ENCODE measurements at places on chromosomes 3 and 15.

- DNase-seq, result no peak
Measured at GRCh38 chr3:69239063-69239462, 116.7 kb upstream of the LMOD3 start.

DNA sequence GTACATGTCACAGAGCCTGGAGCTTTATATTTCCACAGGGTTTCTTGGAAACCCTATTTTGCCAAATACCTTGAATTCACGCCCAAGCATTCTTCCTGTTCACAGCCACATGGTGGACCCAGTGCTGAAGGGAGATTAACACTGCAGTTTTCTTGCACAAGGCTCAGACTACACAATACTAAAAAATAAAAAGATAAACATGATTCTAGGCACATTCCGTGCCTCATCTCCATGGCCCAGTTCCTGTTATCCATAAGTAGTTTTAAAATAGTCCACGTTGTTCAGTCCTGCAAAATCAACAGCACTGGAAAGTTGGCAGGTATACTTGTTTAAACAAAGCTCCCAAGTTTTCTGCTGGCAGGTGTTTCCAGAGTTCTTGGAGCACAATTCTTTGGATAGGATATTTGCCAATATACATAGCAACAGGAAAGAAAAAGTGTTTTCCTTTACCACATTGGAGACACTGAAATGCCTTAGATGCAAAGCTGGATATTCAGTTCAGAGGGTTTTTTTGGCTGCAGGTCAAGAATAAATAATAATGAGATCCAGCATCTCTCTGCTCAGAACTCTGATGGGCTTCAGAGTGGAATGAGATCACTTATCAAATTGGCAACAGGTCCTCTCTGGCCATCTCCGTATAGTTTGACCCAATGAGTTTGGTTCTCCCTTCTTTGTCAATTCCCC is 88.1 kb upstream of the TGFBR2 start:
- DNase-seq, result no peak

DNA sequence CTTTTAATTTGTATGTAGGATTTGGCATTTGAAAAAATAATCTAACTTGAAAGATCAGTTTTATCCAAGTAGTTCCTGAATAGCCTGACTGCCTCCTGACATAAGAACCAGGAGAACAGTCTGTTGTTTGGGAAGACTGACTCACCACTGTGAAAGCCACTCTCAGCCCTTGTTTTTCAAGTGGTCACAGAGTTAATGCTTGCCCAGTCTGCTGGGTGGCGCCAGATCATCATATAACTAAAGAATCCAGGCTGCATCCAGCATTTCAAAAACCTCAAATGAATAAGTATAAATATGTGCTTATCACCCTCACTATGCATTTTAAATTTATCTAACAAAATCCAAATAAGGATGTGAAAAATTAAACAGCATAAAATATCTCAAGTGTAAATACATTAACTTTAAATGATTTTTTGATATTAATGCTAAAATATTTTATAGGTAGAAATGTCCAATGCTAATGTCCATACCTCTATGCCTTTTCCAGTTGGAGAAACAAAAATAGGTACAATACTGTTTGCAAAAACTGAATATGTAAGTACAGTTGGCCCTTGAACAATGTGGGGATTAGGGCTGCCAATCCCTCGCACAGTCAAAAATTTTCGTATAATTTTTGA is 26.9 kb upstream of the ZBBX start:
- DNase-seq, result no peak

DNA sequence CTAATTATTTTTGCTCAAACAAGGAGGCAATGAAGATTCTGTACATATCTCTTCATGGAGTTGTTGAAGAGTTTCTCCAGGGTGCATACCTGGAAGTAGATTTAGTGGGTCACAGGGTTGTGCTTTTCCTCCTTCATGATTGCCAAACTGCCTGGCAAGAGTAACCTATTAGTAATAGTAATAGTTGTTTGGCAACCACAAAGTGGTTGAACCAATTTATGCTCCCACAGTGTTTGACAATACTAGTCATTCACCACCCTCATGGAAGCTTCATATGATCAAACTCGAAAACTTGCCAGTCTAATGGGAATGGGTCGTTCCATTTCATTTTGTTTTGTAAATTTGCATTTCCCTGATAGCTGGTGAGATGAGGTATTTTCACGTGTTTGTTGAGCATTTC is 57.8 kb downstream of the TLE3 start:
- no peak for DNase-seq

DNA sequence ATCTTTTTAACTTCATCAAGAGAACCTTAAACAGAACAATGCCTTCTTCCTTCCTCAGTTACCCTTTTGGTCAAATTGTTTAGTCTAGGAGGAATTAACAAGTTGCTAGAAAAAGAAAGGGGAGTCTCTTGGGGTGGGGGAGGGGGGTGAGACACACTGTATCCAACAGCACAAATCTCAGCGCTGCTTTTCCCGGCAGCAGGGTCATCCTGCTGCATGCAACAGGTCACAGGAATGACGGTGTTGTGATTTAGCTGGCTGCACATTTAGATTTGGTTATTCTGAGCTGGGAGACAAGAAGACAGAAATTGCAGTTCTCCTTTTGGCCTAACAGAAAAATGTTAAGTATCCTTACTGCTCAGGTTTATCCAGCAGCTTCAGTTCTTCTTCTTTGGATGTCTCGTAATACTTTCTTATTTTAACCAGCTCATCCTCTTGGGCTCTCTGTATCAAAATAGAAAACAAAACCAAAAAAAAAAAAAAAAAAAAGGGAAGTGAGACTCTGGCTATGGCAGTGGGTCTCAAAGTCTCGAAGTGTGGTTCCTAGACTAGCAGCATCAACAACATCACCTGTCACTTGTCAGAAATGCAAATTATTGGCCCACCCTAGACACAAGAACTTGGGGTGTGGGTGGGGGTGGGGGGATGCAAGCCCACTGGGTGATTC is 190.5 kb downstream of the GREM1 start:
- no peak for DNase-seq

DNA sequence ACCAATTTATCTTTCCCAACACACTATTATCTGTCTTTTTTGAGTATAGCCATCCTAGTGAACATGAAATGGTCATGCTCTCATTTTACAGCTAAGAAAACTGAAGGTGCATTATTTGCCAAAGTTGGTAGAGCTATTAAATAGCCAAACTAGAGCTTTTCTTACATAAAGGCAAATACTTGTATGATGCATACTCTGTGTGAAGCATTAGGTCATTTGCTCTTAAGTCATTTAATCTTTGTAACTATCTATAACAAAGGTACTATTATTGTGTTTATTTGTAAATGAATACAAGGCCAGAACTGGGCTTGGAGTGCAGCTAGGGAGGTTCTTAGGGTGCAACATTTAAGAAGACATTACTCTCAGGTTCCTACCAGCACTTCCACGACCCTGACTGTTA is 123.7 kb downstream of the THSD4 start:
- DNase-seq, result no peak

DNA sequence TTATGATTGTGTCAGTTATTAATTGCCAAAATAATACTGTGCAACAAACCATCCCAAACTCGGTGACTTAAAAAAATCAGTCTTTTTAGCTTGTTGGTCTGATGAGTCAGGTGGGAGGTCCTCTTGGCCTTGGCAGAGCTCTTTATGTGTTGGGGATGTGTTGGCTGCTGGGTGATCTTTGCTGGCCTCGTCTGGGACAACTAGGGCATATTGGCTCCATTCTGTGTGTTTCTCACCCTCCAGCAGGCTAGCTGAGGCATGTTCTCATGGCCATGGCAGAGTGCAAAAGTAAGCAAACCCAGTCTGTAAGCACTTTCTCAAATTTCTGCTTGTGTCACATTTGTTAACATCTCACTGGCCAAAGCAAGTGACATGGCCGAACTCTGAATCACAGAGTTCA is 251.6 kb downstream of the RPLP1 start:
- DNase-seq, result no peak

DNA sequence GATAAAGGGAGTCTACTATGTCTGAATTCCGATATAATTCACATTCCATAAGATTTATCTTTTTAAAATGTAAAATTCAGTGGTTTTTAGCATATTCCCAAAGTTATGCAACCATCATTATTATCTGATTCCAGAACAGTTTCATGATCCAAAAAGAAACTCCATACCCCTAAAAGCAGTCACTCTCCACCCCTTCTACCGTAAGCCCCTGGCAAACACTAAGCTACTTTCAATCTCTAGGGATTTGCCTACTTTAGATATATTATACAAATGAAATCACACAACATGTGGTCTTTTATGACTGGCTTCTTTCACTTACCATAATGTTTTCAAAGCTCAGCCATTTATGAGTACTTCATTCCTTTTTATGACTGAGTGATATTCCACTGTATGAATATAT is 65.6 kb downstream of the TMEM212 start:
- no peak for DNase-seq

DNA sequence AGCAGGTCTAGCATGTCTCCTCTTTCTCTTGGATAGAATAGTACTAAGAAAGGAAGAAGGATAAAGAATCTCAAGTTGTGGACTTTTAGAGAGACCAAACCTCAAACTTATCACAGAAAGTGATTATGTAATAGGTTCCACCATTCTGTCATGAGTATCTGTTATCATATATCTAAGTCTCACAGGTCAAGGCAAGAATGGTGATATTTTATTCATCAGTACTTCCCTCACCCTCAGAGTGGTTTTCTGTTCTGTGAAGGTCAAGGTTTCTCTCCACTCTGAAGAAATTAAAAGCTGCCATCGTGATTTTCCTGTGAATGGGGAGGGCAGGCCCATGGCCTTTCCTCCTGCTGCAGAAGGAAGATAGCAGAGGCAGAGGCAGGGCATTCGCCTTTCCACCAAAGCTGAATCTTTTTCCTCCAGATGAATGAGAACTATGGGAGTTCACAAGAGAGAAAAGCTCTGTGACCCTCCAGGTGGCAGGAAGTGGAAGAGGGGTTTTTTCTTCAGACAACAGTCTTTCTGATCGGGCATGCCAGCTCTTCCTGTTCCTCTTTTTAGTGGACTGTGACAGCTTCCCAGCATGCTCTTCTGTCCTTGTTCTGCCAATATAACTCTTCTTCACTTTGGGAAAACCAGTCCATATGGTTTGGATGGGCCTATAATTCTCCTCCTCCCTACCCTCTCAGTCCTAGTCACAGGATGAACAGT is 37.1 kb upstream of the CCK start:
- no peak for DNase-seq

GRCh38 chr3:169661361-169662131 is 2.0 kb downstream of the MECOM start:
- no peak for DNase-seq

- DNase-seq, result no peak
Measured at GRCh38 chr3:100706365-100706764, 2.9 kb upstream of the TFG start.

DNA sequence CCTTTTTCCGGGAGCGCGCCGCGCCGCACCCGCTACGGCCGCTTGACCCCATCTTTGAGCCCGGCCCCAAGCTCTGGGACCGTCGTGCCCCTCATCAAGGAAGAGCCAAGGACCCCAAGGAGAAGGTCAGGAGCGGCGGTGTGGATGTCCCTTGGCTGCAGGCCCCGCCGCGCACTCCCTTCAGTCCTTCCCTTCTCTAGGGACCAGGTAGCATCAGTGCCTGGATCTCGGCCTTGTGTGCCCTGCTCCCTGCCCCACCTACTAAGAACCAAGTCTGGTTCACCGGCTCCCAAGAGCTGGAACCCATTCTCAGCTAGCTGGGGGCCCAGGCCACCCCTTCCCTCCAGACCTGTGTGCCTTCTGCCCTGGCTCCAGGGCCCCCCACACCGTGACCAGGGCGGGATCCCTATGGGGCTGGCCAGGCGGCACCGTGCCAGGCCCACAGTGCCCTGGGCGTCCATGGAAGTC is 69.3 kb upstream of the CGNL1 start:
- no peak for DNase-seq

DNA sequence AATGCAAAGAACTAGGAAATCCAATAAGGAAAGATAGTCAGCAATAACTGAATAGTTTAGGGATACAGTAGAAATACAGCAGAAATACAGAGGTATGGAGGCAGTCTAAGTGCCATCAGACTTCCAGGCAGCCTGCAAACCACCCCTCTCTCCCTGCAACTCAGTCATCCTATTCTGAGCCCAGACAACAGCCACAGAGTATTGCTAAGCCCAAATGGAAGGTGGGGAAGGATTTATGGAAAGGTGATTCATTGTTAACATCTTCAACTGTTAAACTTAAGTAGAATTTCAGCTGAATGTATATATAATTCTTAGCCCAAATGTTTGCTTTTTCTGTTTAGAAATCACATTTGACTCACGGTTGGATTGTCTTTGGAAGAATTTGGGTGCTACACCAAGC is 300.4 kb downstream of the RBMS3 start:
- DNase-seq, result no peak

- no peak for DNase-seq
Measured at GRCh38 chr15:81280696-81281455, 43.1 kb downstream of the STARD5 start.

- DNase-seq, result no peak
Measured at GRCh38 chr3:64022451-64023186, 675 bp downstream of the PSMD6 start.

Data from stimulated activated CD4-positive, alpha-beta T cell treated with anti-CD3 and anti-CD28 coated beads, Interleukin-15, amount 100 ng/mL, for 1 hour (primary cell).